ENCODE measurements at places on chromosomes 7 and 10.

DNA sequence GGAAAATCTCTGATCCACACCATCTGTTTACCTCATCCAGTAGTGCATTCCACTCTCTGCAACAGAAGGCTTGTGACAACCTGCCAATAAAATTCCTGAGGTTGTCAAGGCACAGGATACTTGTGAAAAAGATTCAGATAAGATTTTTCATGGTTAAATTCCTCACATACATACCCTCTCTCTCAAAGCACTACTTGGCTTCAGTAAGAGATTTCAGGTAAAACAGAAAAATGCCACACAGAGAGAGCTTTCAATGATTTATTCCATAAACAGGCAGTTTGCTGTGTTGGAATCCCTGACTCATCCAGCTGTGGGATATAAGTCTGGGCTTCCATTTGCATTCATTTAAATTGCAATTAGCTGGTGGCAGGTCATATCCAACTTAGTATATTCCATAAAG is 99.7 kb upstream of the CAV2 start:
- DNase-seq: no peak

DNA sequence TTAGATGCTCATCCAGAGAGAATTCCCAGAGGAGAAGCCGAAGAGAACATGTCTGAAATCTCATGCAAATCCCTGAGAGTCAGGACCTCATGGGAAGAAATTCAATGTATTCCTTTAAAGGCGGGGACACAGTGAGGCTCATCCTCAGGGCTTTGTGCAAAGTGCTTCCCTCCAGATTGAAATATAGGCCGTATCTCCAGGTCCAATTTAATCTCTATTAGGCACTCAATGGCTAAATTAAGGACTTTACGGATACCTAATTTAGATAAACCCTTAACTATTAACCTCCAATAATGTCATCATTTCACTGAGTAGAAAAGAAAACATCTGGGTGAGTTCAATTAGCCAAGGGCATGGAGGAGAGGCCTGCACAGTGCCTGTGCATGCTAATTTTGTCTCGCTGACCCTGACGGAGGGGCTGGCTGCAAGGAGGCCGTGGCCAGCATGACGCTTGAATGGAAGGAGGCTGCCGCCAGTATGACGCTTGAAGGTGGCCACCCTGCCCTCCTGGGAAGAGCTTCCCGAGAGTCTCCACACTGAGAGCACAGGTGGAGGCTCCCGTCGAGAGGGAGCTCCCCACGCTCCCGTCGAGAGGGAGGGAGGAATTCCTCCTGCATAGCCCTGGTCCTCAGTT is 287.6 kb downstream of the ADARB2 start:
- no peak for DNase-seq

DNA sequence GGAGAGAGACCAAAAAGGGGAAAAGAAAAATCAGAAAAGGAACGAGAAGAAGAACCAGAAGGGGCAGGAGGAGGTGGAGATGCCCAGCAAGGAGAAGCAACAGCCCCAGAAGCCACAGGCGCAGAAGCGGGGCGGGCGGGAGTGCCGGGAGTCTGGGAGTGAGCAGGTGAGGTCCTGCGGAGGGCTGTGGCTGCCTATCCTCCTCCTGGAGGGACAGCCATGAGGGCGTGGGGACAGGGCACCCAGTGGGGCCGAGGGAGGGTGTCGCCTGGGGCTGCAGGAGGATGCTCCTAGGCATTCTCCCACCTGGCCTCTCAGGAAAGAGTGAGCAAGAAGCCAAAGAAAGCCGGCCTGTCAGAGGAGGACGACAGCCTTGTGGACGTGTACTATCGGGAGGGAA is 11.8 kb downstream of the CALHM2 start:
- DNase-seq: no peak

- no peak for DNase-seq
These were observed 4.2 kb upstream of the MAFK start for GRCh38 chr7:1526271-1526754.

GRCh38 chr7:157969995-157970394 is 617.6 kb downstream of the PTPRN2 start:
- DNase-seq: no peak

- DNase-seq: no peak
These were observed 70.3 kb downstream of the PAPSS2 start for GRCh38 chr10:87729940-87730339.

DNA sequence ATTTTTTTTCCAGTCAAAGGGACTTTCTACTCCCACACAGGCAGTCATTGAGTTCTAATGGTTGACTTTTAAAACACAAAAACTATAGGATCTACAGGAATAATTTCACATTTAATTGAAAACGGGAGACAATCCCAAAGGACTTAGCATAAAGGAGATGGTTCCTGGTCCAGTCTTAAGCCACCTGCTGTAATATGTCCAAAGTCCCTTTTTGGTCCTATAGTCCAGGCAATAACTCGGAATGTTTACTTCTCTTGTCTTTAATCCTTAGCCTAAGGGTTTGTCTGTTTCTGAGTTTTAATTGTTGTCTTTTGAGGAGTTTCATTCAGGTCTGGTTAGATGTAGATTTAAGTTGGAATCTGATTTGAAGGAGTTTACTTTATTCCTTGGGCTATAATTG is 184.9 kb downstream of the BAMBI start:
- no peak for DNase-seq

DNA sequence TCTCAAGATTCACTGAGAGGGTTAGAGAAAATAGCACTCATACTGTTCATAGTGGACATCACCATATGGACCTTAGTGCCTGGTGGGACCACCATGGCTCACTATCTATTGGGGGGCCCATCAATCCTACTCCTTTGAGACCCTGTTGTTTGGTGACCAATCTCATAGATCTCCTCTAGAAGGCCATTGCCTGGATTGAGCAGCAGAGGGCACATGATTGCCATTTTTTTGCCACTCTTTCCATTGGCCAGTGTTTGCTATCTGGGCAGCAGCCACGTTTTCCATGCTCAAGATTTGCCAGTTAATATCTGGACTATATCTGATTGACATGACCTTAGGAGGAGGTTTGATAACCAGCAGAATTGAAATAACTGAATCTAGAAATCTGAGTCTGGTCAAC is 244.5 kb downstream of the ITGB1 start:
- DNase-seq: no peak

GRCh38 chr10:101580486-101581399 is 7.3 kb downstream of the POLL start:
- no peak for DNase-seq

- no peak for DNase-seq
These were observed 95.1 kb downstream of the MACC1 start for GRCh38 chr7:20122073-20122472.

GRCh38 chr7:43501870-43502269 is 81.0 kb upstream of the STK17A start:
- no peak for DNase-seq

DNA sequence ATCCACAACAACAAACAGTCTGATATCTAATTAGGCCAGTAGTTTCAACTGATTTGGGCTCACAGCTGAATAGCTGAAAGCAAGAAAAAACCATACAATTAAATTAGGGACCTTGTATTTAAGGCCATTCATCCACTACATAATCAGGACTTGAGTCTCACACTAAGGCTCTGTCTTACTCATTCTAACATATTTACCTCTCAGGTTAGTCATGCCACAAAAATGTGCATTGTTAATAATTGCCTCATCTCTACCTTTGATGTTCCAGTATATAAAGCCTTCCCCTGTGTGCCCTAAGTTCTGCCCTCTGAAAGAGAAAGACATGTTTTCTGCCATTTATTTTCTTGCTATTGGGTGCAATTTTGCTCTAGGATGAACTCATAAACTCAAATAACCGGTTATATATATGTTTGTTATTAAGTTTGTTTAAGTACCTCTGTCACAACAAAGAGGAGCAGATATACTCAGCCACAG is 5.3 kb upstream of the C1GALT1 start:
- DNase-seq: no peak

DNA sequence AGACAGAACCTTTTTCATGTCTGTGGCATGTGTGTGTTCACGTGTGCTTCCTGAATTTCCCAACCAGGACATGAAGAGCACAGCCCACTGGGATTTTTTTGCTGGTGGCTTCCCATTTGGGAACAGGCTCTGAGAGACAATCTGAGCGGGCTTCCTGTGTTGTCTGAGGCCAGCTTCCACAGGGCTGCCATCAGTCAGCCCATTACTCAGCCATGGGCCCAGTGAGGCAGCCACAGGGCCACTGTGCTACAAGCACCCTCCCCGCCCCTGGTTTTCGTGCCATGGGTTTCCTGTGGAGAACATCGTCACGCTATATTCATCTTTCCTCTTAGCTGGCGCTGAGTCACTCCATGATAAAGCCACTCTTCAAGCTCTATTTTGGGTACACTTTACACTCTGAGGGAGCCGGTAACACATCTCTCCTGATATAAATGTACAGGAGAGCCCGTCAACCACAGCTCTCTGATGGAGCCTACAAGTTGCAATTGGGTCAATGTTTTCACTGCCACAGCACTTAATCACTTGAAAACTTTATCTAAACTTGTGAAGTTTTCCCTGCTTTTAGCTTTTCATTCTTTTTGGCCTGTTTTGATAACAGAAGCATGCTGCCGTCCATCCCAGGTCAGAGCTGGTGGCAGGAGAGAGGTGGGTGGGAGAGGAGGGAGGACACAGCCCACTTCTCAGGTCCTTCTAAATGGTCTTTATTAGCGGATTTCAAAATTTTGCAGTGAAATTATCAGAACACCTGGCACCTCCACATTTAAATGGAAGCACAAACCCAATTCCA is 96.9 kb downstream of the HIPK2 start:
- no peak for DNase-seq

DNA sequence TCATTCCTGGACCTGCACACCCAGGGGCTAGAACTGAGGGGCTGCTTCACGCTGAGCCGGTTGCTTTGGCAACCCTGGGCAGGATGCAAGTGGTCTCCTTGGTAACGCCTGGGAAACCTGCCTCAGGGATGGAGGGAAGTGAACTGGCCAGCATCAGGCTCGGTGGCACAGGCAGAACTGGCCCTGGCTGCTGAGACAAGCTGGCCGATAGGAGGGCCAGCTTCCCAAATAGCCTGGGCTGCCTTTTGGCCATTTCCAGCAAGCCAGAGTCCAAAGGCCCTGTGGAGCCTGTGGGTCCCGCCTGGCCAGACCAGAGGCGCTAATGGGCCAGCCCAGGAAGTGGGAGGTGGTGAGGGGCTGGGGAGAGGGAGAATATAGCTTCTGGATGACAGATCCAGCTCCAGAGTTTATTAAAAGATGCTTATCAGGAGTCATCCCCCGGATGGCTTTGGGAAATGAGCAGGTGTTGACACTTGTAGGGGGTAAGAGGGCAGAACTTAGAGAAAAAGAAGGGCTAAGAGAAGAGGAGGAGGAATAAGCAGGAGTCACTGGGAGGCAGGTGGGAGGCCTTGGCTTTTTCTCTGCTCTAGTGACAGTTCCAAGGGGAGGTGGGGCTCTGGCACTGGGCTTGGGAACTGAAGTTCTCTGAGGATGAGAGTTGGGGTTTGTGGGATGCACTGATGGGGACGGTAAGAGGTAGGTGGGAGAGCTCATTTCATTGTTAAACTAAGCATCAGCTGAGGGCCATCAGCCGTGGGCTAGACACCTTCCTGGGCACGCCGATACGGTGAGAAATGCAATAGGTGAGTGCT is 9.6 kb downstream of the NEURL1 start:
- DNase-seq: no peak

DNA sequence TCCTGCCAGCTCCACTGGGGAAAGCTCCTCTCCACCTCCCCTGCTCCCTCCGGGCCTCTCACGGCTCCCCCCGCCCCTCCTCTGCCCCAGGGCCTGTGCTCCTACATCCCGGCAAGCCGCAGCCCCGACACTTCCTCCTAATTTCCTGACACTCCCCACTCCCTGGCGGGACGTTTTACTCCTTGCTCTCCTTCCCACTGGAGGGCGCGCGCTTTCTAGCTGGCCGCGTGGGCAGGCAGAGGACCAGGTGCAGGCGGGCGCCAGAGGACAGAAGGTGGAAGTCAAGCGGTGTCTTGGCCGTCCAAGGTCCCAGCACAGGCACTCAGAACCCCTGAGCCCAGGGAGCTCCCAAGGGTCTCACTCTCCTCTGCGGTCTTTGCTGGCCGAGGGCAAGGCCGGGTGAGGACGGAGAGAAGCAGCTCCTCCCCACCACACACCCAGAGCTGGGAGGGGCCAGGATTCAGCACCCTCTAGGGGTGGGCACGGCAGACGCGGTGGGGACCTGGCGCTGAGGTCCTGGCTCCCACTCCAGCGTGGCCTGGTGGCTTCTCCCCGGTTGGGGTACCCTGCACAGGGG is 19.1 kb downstream of the ADAM8 start:
- DNase-seq: no peak

DNA sequence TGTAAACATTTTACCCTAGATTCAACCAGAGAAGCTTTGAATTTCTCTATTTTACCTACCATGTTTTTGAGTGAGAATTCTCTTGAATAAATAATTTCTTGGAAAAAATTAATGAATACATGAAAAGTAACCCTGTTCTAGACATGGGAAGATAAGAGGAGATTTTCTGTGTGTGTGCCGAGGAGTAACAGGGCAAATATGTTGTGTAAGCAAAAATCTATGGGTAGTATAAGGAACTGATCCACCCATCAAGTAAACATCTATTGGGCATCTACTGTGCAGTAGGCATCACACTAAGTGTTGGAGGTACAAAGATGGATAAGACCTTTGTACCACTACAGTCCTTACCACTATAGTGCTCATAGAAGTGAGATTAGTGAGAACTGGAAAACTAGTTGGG is 8.2 kb upstream of the NXPH1 start:
- no peak for DNase-seq

GRCh38 chr10:71812016-71812912 is 38.8 kb downstream of the PSAP start:
- DNase-seq: no peak

DNA sequence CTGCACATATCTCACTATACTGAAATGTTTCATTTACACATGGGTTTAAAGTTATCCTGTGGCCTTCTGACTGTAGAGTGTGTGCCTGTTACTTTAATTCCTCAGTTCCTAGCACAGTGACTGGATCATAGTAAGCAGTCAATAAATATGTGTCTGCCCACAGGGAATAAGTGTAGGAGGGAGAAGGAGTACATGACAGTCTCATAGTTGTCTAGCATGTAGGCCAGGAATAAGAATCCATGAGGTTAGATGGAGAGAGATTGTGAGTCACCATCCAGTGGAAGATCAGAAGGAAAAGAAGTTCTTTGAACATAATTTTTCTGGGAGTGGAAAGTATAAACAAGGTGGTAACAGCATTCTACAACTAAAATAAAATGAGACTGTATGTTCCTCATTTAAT is 36.6 kb upstream of the SEMA3A start:
- DNase-seq: no peak

GRCh38 chr7:33880787-33881186 is 24.6 kb upstream of the BMPER start:
- DNase-seq: no peak

- no peak for DNase-seq
These were observed 31.0 kb downstream of the TACR2 start for GRCh38 chr10:69385454-69386350.
